D341Med (cell line): ENCODE measurements at places on chromosomes 3 and 15.
A peak's percentile ranks its signal among the peaks of the same experiment; 100 is the strongest.

DNA sequence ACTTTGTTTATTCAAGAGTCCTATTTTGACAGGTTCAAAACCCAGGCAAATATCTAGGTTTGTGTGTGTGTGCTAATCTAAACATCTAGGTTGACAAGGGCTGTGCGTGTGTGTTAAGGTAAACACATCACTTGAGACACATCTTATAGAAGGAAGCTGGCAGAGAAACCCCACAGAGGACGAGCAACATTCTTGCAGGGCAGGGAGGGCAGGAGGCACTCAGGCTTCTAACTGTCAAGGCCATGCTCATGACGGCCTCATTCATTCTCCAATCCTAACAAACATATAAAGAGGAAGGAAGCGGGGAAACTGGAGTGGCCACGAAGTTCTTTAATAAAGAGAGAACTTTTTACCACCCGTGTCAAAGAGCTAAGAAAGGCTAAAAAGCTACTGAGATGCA lies 43.4 kb downstream of the SLCO2A1 start:
- no peak for DNase-seq

- peak; percentile 65 for DNase-seq
These were observed 681 bp downstream of the CTDSPL start for GRCh38 chr3:37862219-37862902.

DNA sequence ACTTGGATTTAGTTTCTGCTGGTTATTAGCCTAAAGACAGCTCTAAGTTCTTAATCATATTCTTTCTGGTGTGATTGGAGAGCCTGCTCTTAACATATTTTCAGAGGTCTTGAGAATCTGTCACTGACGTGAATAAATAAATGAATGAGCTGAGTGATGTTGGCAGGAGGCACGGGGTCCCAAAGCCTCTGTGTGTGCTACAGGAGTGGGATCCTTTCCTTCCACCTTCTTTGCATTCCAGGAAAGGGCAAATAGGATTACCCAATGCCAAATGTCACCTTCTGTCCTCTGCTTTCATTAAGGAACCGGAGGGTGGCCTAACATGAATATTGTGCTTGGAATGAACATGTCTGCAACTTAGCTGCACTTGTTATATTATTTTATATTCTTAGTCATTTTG lies 53.1 kb downstream of the CD47 start:
- DNase-seq, result no peak

DNA sequence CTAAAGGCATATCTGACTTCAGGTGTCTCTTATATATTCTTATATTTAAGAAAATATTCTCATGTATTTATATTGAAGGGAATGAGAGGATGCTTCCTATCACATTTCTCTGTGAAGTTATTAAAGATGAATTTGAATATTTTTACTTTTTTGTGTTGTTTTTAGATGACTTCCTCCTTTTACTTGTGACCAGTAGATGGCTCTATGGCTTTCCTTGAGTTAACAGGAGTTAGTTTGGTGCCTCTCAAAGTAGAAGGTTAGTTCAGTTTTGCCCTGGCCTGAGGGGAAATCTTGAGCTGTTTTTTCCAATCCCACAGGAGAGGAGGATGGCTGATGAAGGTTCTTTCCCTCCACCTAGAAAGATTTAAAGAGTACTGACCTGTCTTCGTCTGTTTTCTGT lies 80.7 kb downstream of the SQOR start:
- DNase-seq, result no peak

GRCh38 chr3:160941885-160942494 lies 163.2 kb downstream of the B3GALNT1 start:
- DNase-seq, result peak; percentile 45

DNA sequence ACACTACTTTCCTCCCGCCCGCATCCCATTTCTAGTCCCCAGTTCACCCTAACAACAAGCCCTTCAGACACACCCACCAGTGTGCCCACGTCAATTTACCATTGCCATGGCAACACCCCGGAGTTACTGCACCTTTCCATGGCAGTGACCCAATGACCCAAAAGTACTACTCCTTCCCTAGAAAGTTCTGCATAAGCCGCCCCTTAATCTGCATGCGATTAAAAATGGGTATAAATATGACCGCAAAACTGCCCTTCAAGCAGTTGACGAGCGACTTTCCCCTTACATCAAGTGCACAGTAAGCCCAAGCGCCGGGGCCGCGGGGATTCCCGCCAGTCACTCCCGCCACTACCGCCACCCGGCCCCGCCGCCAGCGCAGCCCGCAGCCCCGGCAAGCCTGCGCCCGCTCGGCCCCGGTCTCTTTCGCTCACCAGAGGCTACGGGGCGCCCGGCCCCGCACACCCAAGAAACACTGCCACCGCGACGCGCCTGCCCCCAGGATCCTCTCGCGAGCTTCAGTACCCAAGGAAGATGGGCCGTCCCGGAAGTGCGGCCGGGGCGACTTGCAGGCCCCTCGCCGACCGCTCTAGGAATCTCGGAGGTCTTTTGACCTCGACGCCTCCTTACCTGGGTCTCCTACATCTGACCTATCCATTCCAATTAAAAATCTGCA lies 27.2 kb upstream of the ZNF502 start:
- peak; percentile 97 for DNase-seq

DNA sequence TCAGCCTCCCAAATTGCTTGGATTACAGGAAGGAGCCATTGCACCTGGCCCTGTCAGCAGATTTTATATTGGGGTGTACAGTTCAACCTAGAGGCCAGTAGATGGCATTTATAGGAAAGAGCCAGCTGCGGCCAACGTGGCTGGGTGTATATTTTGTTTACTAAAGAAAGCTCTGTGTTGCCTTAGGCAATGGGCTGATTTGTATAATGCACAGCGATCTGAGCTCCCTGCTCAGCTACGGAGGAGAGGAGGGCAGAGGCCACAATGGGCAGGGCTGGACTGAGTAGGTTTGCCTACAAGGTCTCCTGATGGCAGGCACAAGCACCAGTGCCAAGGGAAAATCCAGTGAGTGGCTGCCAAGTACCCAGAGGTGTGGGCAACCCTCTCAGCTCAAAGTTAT lies 282.4 kb downstream of the ARPP21 start:
- no peak for DNase-seq

GRCh38 chr3:106185949-106186348 lies 317.1 kb upstream of the CBLB start:
- no peak for DNase-seq

DNA sequence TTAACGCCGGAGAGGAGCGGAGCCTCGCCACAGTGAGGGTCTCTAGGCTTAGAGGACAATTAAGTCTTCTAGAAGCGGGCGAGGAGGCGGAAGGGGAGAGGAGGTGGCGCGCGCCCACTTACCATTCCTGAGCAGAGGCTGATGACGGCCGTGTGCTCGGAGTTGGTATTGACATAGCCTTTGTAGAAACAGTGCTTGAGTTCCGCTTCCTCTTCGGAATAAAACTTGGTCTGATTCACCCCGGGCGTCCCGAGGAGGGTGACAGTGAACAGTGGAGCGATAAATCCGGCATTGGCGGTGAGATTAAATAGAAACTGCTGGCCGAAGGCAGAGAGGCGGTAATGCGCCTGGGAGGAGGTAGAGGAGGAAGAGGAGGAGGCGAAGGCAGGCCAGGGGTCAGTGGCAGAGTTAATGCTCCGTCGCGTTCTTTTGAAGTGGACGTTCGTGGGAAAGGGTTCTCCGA lies 1.3 kb downstream of the ADAMTS9 start:
- DNase-seq, result peak; percentile 46

DNA sequence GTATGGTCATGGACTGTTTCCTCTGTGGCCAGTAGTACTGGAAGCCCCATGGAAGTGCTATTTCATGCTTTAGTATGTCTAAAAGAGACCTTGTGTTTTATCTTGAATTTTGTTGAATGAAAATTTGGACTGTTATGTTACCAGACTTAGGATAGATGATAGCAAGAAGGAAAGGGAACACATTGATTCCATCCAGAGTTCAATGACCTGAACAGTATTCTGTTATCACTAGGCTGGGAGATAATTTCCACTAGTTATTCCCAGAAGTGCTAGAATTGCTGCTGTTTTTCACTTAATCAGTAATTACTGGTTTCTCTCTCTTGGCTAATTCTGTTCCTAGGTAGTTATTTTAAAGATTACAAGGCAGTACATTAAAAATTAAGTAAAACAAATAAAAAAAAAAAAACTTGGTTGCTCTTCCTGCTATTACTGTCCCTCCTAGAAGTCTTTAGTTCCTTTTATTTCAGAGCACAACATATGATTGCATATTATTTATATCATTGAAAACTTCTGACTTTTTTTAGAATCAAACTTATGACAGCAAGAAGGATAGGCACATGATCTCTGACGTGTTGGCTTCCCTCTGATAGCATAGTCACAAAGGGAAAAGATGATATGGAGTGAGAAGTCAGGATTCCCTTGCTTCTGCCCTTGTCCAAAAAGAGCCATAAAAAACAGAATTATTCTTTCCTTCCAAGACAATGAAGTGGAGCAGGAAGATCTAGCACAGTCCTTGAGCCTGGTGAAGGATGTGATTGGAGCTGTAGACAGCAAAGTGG lies 72.2 kb downstream of the KLHL25 start:
- DNase-seq, result no peak

GRCh38 chr15:71043373-71043772 lies 71.9 kb upstream of the THSD4 start:
- no peak for DNase-seq

DNA sequence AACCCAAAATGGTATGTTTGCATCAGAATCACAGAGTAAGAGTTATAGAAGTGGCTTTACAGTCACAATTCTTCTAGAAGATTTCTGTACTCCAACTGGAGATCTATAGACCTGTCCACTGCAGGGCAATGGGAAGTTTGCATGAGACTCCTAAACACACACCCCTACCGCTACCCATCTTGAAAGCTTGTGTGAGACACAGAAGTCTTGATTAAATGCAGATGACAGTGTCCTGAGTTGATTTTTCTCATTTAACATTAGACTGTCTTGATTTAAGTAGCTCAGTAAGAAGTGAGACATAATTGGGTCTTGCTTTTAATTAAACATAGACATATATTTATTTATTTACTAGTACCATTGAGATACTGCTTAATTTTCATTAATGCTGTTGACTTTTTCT lies 54.4 kb downstream of the CD47 start:
- DNase-seq, result no peak

GRCh38 chr3:8608791-8609467 lies 35.7 kb downstream of the SSUH2 start:
- DNase-seq, result no peak
